NB4 (cell line): ENCODE measurements at places on chromosomes 7 and 10.

DNA sequence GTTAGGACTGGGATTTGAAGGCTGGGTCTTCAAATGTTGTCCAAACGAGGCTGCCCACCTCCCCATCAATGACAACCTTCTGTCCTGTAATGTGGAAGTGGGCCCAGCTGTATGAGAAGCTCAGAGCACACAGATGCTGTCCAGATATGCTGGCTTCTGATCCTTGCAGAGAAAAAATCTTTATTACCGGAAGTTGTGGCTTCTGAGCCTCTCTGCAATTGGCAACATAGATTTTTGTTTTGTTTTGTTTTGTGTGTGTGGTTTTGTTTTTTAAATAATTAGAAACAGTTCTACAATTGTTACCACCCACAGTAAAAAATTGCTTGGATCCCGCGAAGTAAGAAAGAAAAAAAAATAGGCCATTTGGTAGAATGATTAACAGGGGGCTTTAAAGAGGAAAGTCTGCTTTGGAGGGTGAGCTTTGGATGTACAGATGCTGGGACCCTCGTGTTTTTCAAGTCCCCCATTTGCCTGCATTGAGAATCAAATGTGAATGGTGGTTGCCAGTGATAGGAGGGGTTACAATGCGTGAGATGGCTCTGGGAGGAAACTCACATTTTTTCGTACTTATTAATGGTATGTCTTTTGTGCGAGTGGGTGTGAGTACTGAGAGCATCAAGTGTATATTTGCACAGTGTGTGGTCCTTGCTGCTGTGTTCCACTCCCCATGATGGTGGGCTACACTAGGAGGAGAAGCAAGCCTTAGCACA lies 153.2 kb downstream of the TCF7L2 start:
- no peak for DNase-seq

- no peak for DNase-seq
Measured at GRCh38 chr10:50927522-50928189, 42.2 kb upstream of the A1CF start.

DNA sequence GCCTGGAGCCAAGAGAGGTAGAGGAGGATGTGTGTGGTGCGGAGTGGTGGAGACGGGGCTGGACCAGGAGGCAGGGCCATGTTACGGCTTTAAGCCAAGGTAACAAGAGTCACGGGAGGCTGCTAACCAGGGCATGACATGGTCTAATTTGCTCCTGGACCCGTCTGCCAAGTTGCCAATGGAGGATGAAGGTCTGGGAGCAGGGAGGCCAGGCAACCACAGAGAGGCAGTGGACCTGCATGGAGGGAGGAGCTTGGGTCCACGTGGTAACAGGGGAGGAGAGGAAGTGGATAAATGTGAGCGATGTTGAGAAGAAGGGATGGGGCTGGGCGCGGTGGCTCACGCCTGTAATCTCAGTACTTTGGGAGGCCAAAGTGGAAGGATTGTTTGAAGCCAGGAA lies 31.0 kb downstream of the SRRM3 start:
- DNase-seq: peak; percentile 30

- no peak for DNase-seq
Measured at GRCh38 chr7:101278461-101279292, 33.8 kb upstream of the FIS1 start.

DNA sequence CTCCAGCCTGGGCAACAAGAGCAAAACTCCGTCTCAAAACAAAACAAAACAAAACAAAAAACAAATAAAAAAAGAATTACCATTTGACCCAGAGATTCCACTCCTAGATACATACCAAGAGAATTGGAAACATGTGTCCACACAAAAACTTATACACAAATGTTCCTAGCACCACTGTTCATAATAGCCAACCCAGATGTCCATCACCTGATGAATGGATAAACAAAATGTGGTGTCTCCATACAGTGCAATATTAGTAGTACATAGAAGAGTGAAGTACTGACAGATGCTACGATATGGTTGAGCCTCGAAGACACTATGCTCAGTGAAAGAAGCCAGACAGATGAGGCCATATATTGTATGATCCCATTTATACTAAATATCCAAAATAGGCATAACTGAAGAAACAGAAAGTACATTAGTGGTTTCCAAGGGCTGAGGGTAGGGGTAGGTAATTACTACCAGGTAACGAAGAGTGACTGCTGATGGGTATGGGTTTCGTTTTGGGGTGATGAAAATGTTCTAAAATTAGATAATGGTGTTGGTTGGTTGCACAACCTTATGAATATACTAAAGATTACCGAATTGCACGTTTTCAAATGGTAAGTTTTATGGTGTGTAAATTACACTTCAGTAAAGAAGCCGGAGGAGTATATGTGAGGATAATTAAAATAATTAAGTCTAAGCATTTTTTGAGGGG lies 20.0 kb downstream of the MYO1G start:
- peak; percentile 30 for DNase-seq

- no peak for DNase-seq
Measured at GRCh38 chr7:85600395-85600794, 413.5 kb upstream of the SEMA3D start.

DNA sequence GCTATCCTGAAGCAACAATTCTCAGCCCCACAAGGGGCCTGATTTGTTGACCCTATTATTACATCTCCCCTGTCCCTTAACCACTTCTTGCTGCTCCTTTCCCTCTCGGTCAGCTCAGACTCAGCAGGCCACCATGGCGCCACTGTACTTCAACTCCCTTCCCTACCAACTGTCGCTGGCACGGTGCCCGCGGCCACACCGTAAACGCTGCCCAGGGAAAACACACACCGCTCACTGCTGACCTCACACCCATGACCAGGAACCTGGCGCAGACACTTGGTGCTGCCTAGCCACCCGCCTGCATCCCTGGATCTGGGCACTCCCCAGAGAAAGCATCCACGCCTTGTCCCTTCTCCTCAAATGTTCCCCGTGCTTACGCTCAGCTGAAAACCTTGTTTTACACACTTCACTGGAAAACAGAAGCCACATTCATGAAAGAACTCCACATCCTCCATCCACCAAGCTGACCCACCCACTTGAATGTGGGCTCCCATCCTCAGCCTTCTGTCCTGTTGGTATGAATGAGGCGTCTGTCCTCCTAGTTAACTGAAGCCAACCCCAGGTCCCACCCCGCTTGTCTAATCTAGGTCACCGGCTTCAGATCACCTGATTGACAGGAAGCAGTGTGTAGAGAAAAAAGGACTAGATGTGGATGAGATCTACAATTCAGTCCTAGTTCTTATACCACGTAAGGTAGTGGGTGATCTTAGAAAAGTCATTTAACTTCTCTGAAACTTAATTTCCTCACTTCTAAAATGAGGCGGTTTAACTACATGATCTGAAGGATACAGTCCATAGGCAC lies 28.5 kb upstream of the CRYGN start:
- no peak for DNase-seq

DNA sequence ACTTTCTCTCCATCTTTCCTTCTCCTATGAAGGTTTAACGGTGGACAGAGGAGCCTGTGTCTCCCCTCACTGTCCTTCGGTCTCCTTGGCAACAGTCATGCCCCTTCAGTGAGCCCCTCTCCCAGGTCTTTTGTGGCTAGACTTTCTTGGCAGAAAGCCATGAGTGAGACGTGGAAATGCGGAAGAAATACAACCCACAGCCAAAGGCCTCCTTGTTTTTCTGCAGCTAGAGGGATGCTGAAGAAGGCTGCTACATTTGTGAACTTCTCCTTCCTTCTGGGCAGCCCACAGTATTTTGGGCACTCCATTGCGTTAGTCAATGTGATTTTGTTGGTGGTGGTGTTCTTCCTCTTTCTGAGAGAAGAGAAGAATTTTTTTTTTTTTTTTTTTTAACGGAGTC lies 333.7 kb upstream of the PODXL start:
- DNase-seq: peak; percentile 47

DNA sequence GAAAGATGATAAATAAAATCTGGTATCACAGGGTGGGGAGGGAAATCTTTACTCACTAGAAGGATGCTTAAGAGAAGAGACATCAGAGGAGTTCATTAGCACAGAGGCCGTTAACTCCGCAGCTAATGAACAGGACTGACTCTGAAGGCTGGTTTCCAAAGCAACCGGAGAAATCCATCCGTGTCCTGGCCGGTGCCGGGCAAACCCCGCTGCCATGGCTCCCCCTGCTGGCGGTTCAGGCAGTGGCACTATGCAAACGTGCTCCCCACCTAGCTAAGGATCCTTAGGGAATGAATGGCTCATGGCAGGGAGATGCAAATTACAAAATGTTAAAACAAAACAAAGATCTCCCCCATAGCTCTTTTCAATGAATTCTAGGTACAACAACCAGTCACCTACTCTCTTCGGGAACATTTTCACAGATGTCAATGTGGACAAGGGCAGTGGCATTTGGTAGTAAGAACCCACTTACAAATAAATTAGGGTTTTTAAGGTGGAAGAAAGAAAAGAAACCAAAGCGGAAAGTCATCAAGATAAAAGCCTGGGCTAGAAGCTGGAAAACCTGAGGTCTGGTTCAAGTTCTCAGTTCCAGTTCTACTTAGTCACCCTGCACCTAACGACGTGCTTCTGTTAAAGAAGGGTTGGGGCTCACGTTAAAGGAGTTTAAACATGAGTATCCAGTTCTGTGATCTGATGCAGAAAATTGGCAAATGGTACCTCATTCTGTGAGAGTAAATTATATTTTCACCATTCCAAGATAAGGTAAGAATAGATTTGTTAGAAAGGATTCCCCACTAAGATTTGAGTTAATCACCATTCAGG lies 138.2 kb downstream of the SVIL start:
- peak; percentile 55 for DNase-seq

DNA sequence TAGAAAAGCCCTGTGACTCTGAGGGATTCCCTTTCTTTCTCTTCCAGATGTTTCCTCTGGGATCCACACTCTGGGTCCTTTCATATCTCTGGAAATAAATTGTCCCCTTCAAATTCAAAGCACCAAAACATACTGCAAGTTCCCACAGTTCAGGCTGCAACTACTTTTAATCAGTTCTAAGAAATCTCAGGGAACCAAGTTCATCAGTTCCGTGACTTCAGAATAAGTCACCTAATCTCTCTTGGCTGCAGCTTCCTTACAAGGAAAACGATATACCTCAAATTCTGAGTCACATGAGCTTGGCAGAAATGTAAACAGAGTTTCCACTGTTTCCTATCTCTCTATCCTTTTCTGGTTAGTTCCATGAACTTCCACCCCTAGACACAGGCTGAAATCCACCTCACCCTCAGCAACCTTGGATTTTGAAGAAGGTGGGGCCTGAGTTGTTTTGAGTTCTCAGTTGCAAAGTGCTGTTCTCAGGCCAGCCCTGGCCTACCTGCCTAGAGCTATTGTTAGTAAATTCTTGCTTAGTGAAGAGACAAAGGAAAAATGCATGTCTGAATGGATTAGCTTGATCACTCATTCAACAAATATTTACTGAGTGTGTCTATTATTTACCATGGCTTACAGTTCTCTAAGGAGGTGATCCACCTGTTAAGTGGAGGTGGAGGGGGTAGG lies 59.3 kb upstream of the IL6 start:
- DNase-seq: no peak

DNA sequence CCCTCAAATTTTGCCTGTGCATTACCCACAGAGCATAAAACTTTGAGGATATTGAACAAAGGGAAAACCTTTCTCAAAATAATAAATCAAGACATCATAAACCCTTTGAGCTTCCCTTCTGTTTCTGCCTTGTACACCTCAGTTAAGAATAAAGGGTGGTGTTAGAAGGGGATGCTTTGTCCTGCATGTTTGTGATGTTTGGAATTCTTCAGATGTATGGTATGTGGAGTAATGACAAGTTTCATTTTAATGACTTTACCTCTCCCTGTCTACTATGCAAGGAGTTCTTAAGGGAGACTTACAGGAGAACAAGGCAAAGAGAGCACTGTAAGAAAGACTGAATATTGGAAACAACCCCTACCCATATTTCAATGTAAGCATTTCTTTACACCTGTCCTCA lies 99.2 kb downstream of the HECW1 start:
- DNase-seq: no peak

- DNase-seq: peak; percentile 93
Measured at GRCh38 chr10:78757344-78757925, 311.3 kb upstream of the ZMIZ1 start.

DNA sequence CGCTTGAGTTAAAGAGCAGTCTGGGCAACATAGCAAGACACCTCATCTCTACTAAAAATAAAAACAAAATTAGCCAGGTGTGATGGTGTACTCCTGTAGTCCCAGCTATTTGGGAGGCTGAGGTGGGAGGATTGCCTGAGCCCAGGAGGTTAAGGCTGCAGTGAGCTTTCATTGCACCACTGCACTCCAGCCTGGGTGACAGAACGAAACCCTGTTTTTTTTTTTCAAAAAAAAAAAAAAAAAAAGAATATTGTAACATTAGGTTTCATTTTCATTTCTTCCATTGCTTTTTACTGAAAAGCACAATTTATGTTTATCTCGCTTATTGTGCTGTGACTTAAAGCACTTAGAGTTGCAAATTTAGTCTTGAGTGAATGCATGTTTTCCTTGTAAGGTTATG lies 80.0 kb downstream of the MLLT10 start:
- no peak for DNase-seq

DNA sequence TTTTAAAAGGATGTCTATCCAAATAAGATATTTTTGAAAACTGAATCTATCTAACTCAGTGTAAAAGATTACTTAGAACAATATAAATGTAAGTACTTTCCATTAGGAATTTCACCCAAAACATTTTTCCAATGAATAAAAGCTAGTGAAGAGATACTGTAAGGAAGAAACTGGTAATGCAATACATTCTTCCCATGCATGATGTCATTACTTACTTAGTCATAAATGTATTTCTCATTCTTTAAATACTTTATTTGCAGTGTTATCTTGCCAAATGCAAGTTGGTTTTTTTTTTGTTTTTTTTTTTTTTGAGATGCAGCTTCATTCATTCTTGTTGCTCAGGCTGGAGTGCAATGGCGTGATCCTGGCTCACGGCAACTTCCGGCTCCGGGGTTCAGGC lies 265.6 kb downstream of the PHF14 start:
- DNase-seq: no peak

DNA sequence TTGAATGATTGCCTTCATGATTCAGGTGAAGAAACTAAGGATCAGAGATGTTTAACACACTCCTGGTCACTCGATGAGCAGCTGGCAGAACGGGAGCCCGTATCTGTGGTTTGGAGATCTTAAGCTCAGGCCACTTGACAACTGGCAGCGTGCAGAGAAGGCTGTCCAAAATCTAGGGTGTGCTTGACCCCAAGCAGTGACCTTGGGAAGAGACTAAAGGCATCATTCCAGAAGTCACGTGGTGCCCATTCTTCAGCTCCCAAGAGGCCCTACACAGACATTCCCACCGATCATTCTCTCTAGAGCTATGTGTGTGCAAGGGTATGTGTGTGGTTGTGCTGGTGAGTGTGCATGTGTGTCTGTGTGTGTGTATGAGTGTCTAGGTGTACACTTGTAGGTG lies 493.8 kb downstream of the TCERG1L start:
- no peak for DNase-seq

DNA sequence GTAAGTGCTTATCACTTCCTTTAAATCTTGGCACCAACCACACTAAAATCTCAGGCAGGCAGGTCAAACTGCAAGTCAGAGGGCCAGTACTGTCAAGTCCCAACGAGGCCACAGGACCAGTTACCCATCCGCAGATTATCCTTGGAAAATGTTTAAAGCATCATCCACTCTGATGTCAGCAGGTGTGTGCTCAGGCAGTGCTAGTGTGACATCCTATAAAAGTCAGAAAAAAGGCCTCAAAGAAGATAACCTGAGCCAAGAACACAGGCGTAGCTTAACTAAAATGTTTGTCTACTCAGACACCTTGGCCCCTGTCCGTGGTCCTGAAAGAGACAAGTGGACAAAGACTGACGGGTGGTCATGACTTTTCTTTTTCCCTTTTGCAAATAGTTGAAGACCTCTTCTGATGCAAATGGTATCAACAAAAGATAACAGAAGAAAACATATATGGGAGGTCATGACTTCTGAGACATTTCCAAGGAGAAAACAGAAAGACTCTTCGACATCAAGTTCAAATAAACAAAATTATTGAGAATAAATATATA lies 309.3 kb downstream of the KCNMA1 start:
- peak; percentile 46 for DNase-seq
